ENCODE measurements at places on chromosomes 1 and 21.

- peak; percentile 49 for DNase-seq
Observed at GRCh38 chr1:161185282-161185682, 8.0 kb upstream of the B4GALT3 start.

GRCh38 chr1:161900160-161900559 is 123.5 kb downstream of the OLFML2B start:
- no peak for DNase-seq

DNA sequence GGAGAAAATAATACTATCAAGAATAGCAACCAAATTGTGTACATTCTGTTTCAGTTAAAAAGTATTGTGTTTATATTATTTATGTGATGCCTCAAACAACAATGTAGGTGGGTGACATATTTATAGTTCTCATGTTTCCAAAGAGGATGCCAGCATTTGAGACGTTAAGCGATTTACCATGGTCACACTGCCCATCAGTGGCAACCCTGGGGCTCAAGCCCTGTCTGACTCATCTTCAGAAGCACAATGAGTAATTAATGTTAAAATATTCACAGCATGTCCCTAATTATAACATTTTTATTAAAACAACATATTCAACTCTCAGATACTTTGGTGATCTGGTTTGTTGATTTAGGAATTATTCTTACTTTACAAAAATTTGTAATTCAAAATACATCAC is 409.4 kb downstream of the BRINP3 start:
- no peak for DNase-seq

DNA sequence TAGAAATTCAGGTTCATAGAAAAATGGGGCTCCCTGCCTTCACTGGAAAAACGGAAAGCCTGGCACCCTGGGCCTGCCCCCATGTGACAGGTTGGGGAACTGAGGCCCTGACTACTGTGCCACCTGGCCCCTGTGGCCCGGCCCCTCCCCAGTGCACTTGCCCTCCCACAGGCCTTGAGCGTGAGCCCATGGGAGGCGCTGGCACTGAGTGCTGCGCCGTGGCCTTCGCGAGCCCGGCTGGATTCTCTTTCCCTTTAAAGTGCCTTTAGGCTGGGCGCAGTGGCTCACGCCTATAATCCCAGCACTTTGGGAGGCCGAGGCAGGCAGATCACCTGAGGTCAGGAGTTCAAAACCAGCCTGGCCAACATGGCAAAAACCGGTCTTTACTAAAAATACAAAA is 45.7 kb downstream of the SLC37A1 start:
- no peak for DNase-seq
